Anterior cingulate cortex (tissue), 58 donors: ENCODE measurements at places on chromosomes 11 and 22.

DNA sequence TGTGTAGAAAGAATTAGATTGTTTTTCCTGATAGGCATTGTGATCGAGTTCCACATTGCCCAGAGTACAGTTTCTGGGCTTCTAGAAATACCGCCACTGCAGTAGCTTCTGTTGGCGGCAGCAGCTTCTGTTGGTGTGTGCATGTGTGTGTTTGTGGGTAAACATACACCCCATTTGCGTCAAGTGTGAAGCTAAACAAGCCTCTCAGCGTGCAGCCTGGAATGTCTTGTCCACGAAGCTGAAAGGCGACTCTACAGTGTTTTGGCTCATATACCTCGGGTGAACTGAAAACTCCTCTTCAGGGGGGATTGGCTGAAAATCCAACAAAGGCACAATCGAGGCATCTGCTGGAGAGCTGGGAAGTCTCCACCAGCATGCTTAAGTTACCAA is 112.0 kb upstream of the E2F8 start:
- DNase-seq = no peak

- no peak for DNase-seq
Measured at GRCh38 chr11:17770048-17770652, 35.6 kb downstream of the KCNC1 start.

- DNase-seq = no peak
Measured at GRCh38 chr11:71491531-71491930, 35.5 kb upstream of the KRTAP5-7 start.

DNA sequence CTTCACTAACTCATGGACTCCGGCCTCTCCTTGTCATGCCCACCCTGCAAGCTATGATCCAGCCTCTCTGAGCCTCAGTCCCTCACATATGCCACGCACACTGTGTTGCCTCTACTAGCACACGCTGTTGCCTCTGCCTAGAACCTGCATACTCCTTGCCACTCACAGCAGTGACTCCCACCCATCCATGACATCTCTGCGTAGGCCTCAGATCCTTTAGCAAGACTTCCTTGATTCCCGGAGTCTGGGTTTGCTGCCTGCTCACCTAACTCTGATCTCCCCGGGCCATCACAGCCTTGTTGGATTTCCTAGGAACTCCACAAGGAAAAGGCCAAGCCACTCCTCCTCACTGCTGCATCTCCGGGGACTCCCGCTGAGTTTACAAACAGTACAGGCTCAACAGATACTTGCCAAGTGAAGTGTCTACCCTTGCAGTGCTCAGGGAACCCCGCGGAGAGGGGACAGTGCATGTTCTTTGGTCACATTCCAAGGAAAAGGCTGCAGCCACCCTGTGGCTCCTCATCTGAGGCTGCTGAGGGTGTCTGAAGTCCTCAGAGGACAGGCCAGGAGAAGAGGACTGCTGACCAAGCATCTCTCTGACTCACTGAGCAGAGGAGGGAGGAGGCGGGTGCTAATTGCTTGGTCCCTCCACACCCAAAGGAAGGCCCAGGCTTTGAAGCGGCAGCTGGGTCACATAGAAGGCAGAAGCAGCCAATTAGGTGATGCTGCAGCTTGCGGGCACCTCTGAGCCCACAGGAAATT is 42.4 kb upstream of the NAV2 start:
- DNase-seq = no peak

- no peak for DNase-seq
Measured at GRCh38 chr11:98277251-98277912, 743.4 kb upstream of the CNTN5 start.

- DNase-seq = no peak
Measured at GRCh38 chr11:120722524-120722923, 211.0 kb downstream of the GRIK4 start.
